Activated T-cell treated with anti-CD3 and anti-CD28 coated beads for 1 hour (primary cell): ENCODE measurements at places on chromosomes 12 and 14.

GRCh38 chr12:101277443-101277842, 2.5 kb upstream of the UTP20 start:
- DNase-seq = no peak

- no peak for DNase-seq
These were observed 25.9 kb downstream of the ZBTB42 start for GRCh38 chr14:104826861-104827176.

DNA sequence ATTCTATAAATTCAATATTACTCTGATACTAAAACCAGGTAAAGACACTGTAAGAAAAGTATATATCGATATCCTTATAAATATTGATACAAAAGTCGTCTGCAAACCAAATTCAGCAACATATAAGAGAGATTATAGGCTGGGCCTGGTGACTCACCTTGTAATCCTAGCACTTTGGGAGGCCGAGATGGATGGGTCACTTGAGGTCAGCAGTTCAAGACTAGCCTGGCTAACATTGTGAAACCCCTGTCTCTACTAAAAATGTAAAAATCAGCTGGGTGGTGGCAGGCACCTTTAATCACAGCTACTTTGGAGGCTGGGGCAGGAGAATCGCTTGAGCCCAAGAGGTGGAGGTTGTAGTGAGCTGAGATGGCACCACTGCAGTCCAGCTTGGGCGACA, 13.5 kb upstream of the TUBA1C start:
- DNase-seq = no peak

GRCh38 chr12:65993173-65993572, 137.4 kb downstream of the LLPH start:
- no peak for DNase-seq

GRCh38 chr12:69884386-69884785, 59.4 kb downstream of the MYRFL start:
- no peak for DNase-seq

- no peak for DNase-seq
These were observed 162.4 kb downstream of the AKAP6 start for GRCh38 chr14:32491416-32492016.

DNA sequence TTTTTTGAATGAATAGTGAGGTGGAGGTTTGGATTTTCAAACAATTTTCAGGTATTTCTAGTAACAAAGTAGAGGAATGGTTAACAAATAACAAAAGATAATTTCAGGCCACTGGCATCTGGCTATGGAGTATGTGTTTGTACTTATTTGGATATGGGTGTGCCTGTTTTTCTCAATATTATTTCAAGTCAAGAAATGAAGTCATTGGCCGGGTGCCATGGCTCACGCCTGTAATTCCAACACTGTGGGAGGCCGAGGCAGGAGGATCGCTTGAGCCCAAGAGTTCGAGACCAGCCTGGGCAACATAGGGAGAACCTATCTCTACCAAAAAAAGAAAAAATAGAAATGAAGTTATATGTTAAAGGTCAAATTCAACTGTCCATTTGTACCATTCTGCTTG, 13.9 kb downstream of the SLC35E3 start:
- no peak for DNase-seq

- no peak for DNase-seq
These were observed 259.1 kb downstream of the SLC6A15 start for GRCh38 chr12:84653482-84653881.

GRCh38 chr14:54344445-54344844, 52.4 kb upstream of the CDKN3 start:
- DNase-seq = no peak

DNA sequence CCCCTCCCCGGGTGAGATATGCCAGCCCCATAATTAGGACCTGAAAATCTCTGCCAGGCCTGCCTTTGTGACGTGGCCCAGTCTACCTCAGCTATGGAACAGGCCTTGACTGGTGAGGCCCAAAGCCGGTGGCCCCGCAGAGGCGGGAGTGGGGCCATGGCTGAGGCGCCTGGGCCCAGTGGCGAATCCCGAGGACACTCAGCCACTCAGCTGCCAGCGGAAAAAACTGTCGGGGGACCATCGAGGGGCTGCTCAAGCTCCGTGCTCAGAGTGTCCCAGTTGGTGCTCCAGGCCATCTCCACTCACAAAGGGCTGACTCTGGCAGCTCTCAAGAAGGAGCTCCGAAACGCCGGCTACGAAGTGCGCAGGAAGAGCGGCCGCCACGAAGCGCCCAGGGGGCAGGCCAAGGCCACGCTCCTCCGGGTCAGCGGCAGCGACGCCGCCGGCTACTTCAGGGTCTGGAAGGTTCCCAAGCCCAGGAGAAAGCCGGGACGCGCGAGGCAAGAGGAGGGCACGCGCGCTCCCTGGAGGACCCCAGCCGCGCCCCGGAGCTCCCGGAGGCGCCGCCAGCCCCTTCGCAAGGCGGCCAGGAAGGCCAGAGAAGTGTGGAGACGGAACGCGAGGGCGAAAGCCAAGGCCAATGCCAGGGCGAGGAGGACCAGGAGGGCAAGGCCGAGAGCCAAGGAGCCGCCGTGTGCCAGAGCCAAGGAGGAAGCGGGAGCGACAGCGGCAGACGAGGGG, 21.4 kb downstream of the ZNF641 start:
- DNase-seq = no peak

- DNase-seq = no peak
These were observed 130.7 kb upstream of the ARID2 start for GRCh38 chr12:45598761-45599160.

DNA sequence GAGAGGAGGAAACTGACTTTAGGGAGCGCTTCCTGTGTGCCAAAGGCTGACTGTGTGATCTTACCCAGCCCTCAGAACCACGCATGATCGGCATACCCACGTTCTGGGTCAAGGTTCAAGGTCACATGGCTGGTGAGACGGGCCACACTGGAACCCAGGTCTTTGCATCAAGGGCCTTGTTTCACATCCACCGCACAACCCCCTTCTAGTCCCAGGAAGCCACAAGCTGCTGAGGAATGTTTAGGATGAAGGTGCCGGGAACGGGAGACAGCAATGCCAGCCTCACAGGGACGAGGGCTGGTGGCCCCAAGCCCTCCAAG, 50.7 kb downstream of the TESC start:
- no peak for DNase-seq

DNA sequence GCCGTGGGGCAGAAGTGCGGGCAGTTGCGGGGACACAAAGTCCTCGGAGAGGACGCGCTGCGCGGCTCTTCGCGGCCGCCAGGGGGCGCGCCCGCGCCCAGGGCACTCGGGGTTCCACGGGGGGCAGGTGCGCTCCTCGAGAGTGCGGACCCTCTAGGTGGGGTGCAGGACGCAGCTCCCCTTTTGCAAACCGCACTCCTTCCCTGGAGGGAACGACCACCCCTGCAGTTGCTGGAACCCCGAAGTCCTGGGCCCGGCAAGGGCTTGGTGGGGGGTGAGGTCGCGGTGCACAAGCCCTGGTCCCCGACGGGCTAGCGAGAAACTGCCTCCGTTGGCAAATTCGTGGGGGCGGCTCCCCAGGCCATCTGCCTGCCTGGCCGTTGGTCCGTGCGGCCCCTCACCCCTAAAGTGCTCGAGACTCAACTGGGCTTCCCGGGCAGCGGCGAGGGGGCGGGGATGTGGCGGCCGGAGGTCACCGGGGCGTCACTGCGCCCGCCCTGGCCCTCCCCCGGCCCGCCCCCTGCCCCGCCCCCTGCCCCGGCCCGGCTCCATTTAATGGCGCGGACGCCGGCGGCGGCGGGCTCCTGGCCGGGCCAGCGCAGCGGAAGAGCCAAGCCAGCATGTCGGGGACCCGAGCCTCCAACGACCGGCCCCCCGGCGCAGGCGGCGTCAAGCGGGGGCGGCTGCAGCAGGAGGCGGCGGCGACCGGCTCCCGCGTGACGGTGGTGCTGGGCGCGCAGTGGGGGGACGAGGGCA, at the start of gene ADSS1:
Gene ADSS1 (plus strand): TSS at position 579 of the 756 bp plus-strand sequence. CDS start 42 bp downstream, at position 621.
- peak; percentile 54 for DNase-seq
